ENCODE measurements at places on chromosomes 2 and 18.

DNA sequence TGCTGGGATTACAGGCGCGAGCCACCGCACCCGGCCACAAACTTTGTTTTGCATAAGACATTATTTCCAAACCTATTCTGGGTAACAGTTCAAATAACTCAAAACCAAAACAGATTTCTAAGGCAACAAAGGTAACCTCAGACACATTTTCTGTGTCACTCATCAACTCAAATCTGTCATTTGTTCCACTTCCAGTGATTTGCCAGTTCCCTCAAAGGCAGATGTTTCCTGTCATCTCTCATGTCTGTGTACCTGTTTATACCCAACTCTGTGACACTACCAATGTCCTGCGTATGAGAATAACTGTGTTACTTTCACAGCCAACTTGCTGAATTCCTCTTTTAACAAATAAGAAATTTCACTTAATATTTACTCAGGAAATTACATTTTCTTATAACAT, 54.4 kb downstream of the SCN3A start:
- DNase-seq, result no peak

- DNase-seq, result peak; percentile 4
These were observed 520.6 kb downstream of the METTL4 start for GRCh38 chr18:2050702-2051201.

DNA sequence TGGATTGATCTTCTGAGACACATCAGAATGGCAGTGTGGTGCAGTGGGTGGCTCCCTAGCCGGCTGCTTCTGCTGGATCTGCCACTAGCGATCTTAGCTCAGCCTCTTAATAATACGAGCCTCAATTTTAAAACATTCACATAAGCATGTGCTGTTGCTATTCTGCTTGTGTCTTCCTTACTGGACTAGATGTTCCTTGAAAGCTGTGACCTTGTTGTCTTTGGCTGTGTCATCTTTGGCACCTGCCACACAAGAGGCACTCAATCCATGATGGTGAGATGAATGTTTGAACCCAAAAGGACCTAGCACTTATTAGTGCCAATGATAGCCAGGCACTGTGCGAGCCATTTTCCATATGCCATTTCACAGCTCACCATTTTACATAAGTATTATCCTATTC, 393.0 kb downstream of the ALK start:
- DNase-seq, result no peak

- no peak for DNase-seq
These were observed 57.7 kb downstream of the RRM2 start for GRCh38 chr2:10180229-10180628.

DNA sequence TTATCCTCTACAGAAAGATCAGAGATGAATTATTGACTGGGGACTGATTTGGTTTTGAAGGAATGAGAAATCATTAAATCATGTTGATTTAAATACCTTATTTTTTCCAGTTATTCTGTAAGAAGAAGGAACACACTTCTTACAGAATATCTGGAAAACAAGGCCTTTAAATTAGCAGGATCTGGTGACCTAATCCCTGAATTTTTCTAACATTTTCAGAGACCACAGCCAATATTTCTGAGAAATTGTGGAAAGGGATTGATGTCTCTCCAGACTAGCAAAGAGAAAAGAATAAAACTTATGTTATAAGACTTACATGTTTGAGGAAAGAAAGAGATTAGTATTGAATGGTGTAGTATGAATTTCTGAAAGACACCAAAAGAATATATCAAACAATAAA, 104.0 kb downstream of the KCNE4 start:
- no peak for DNase-seq

- DNase-seq, result no peak
These were observed 31.8 kb upstream of the KCNE4 start for GRCh38 chr2:223019987-223020717.

DNA sequence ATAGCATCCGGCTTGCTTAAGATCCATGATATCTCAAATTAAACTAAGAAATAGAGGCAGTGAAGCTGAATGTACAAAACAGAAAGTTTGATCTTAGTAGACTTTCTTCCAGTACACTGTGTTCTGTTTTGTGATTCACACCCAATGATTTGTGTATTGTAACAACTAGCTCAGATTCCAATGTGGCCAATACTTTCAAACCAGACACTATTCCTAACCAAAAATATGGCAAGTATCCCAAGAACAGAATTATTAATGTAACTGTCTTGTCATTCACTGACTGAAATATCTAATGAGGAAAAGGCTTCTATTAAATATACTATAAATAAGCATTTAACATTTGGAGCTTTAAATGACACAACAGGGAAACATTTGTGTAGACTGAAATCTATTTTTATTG, 299.1 kb downstream of the NRXN1 start:
- peak; percentile 4 for DNase-seq

DNA sequence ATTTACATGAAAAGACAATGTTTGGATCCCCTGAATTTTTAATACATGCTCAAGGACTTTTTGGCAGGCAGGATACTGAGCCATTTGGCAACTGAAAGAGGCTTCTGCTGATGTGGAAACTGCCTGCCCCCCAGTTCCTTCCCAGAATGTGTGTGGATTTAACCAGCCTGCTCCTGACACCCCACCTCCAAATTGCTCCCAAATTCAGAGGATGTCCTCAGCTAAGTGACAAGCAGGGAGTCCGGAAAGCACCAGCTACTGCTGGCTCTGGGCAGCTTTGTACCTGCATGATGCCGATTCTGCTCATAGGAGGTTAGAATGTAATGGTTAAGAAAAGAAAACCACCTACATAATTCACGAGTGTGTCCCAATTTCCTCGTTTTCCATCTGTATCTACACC, 197.5 kb downstream of the CDH20 start:
- DNase-seq, result no peak

DNA sequence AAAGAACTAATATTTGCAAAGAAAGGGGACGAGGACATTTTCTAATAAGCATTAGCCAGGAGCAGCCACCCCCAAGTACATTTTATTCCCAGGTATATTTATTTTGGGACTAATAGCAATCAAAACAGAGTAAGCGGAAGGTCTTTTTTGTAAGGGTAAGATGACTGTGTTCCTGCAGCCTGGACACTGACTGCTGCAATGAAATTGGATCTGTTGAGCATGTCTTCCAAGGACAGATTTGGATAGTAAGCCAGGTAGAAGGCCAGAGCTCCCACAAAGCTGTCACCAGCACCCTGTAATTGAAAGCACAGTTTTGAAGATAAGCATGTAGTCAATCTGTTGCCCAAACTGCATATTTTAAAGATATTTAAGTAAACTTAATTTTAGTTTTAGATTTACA, 10.0 kb downstream of the MRPL33 start:
- DNase-seq, result no peak

DNA sequence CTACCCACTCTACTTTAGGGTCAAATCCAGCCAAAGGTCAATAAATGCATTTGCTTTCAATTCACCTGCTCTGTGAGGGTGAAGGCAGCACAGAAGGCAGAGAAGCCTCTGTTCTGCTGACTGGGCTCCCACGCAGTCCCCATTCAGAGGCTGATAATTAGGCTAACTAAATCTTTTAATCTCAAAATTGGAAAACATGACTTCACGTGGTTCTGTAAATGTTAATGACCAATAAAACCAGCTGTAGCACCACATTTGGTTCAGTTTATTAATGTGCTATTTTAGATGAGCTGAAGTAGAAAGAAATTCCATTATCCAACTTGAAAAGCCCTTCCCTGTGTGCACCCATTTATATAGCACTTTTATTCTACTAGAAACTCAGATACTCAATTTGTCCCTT, 310.6 kb downstream of the C1D start:
- DNase-seq, result no peak

DNA sequence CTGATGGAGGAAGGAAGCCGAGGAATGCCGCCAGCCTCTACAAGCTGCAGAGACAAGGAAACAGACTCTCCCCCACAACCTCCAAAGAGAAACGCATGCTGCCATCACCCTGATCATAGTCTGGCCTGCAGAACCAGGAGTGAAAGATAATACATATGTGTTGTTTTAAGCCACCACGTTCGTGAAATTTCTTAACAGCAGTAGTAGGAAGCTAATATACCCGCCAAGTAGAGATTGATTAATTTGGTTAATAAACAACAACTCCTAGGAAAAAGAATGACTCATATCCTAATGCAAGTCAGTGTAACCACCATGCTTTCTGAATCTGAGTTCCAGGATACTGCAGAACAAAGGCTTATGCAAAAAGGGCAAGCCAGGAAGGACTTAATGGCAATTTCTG, 36.6 kb downstream of the LONRF2 start:
- peak; percentile 89 for DNase-seq

GRCh38 chr2:175350105-175350504, 168.6 kb upstream of the ATP5MC3 start:
- DNase-seq, result no peak

DNA sequence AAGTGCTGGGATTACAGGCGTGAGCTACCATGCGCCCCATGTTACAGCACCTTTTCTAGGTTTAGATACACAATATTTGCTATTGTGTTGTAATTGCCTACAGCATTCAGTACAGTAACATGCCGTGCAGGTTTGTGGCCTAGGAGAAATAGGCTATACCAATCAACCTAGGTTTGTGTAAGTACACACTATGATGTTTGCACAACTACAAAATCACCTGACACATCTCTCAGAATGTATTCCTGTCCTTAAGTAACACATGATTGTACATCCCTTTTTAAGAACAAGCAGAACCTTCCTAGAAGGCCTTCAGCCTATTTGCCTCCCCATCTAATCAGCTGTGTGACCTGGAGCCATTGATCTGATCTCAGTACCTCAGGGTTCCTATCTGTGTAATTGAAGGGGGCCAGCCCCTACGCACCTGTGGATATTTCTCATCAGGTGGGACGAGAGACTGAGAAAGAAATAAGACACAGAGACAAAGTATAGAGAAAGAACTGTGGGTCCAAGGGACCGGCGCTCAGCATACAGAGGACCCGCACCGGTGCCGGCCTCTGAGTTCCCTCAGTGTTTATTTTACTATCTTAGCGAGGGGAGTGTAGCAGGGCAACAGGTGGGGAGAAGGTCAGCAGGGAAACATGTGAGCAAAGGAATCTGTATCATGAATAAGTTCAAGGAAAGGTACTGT, 18.7 kb upstream of the TMBIM1 start:
- no peak for DNase-seq

DNA sequence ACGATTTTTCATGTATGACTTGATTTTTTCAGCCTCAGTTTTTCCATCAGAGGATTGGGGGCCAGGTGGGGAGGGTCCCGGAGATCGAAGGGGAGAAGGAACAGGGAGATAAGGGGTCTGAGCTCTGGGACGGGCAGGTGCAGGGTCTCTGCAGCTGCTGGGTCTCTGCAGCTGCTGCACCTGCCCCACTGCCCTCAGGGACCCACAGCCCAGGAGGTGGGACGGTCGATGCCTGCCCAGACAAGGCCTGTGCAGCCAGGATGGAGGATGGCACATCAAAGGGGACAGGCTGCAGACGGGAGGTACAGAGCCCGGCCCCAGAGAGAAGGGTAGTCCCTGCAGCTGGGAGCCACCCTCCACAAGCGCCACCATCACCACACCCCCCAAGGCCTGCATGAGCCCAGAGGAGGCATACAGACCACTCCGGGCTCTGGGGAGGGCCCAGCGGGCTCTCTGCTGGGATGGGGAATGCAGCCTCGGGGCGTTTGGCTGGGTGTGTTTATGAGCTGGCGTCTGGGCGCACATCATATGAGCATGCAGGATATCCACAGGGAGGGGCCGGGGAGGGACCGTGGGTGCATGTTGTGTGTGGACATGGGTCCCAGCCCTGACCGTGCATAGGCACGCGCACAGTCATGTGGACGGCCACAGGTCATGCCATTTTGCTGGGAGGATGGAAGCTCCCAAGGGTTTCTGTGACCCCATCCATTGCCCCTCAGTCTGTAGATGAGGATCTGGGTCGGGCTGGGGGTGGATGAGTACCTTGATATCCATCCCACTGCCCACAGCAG, 34.9 kb upstream of the GPC1 start:
- no peak for DNase-seq

DNA sequence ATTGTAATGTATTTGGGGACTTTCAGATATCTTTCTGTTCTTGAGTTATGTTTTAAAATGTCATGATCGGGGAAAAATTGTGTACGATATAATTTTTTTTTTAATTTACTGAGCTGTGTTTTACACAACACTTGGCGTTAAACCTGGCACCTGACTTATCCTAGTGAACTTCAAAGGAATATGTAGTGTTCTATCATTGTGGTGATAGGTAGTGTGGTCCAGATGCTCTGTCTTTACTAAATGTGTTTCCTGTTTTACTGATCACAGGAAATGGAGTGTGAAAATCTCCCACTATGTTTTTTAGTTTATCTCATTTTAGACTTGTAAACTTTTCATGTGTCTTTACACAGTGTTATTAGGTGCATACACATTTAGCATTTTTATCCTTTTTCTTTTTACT, 98.0 kb downstream of the SLC5A7 start:
- no peak for DNase-seq

- no peak for DNase-seq
These were observed 140.1 kb downstream of the BABAM2 start for GRCh38 chr2:28030600-28030999.

- no peak for DNase-seq
These were observed 106.7 kb upstream of the MCFD2 start for GRCh38 chr2:47022186-47022765.

GRCh38 chr2:4139731-4140130, 436.4 kb downstream of the DCDC2C start:
- no peak for DNase-seq

DNA sequence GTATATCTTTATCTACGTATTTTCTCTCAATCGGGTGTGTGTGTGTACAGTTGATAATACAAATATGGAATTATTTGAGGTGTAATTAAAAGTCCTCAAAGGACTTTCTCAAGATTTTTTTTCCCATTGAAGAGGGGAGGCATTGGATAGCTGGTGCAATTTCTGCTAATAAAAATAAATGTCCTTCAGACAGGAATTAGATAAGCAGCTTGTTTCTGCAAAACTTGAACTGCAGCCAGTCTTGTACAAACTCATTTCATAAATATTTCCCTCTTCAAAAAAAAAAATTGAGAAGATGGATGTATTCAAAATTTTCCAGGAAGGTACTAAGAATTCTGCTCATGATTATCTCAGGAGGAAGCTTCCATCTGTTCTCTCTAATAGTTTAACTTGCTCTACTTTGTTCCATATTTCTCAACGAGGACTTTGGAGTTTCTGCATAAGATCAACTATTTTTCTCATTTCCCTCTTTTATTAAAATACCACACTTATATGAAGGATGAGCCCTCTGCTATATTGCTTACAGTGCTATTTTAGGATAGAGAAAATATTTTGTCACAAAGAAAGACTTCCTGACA, 33.0 kb upstream of the GLS start:
- DNase-seq, result peak; percentile 52

GRCh38 chr2:175175896-175176295, 5.6 kb downstream of the ATP5MC3 start:
- peak; percentile 42 for DNase-seq
